Fibroblast of villous mesenchyme (primary cell): ENCODE measurements at places on chromosomes 16 and 17. TPM values are rescaled to one million over a fixed set of nuclear protein-coding genes. Genes with fewer than 3 reads are reported as not detected.

TPSD1 gene
- not detected in 2 replicates for total RNA-seq

BTBD17 gene
- total RNA-seq, result not detected in 2 replicates

PDILT gene
- total RNA-seq, result not detected in 2 replicates

TMEM132E gene
- under 0.01 TPM in 1 of 2 replicates, not detected in the other for total RNA-seq

HSD3B7 gene
- total RNA-seq, result 24.8 and 26.8 TPM in 2 replicates

KLHL10 gene
- under 0.01 TPM in 2 replicates for total RNA-seq

RAD51C gene
- 16.1 and 25.9 TPM in 2 replicates for total RNA-seq

GP2 gene
- not detected in 2 replicates for total RNA-seq

OR2C1 gene
- not detected in 2 replicates for total RNA-seq

DNAH3 gene
- under 0.01 TPM in 2 replicates for total RNA-seq

ABCA10 gene
- total RNA-seq, result 0.43 and 0.64 TPM in 2 replicates

C1QTNF1 gene
- 28.3 and 63.5 TPM in 2 replicates for total RNA-seq

TNP2 gene
- total RNA-seq, result not detected in 2 replicates

ZDHHC1 gene
- total RNA-seq, result 5.2 and 8.1 TPM in 2 replicates

EME1 gene
- total RNA-seq, result 4.5 and 4.7 TPM in 2 replicates

HBA2 gene
- not detected in 2 replicates for total RNA-seq

PYY gene
- total RNA-seq, result not detected in 2 replicates

NOD2 gene
- total RNA-seq, result not detected in 2 replicates

SULT1A1 gene
- under 0.01 and 1.6 TPM in 2 replicates for total RNA-seq

ATP2A3 gene
- 0.43 and 2.9 TPM in 2 replicates for total RNA-seq

SLC9A5 gene
- 1.9 and 2.2 TPM in 2 replicates for total RNA-seq

KRTAP2-3 gene
- 0.32 TPM in 1 of 2 replicates, not detected in the other for total RNA-seq

CFAP119 gene
- 1.3 and 3.2 TPM in 2 replicates for total RNA-seq

HSD17B2 gene
- 8.7 and 9.5 TPM in 2 replicates for total RNA-seq

BRD7 gene
- total RNA-seq, result 29.0 and 31.5 TPM in 2 replicates

TBC1D26 gene
- total RNA-seq, result under 0.01 TPM in 1 of 2 replicates, not detected in the other

PABPN1L gene
- total RNA-seq, result not detected in 2 replicates

SGSM2 gene
- 29.6 and 29.8 TPM in 2 replicates for total RNA-seq

PRAC2 gene
- total RNA-seq, result not detected in 2 replicates

ESRP2 gene
- under 0.01 and 0.86 TPM in 2 replicates for total RNA-seq

C16orf92 gene
- total RNA-seq, result not detected in 2 replicates

KCNJ2 gene
- total RNA-seq, result 0.64 and 0.86 TPM in 2 replicates

C16orf96 gene
- not detected in 2 replicates for total RNA-seq

CRYBA1 gene
- 0.43 TPM in 1 of 2 replicates, not detected in the other for total RNA-seq

MPHOSPH6 gene
- total RNA-seq, result 32.9 and 38.4 TPM in 2 replicates

ARL4D gene
- 15.1 and 20.0 TPM in 2 replicates for total RNA-seq

SLC5A10 gene
- not detected in 2 replicates for total RNA-seq

PTX4 gene
- total RNA-seq, result 0.32 and 0.43 TPM in 2 replicates

SLC38A8 gene
- not detected in 2 replicates for total RNA-seq
